Thoracic aorta (tissue), 2 donors: ENCODE measurements at places on chromosomes 1 and 21. TPM values are rescaled to one million over a fixed set of nuclear protein-coding genes. Genes with fewer than 3 reads are reported as not detected.

DNA sequence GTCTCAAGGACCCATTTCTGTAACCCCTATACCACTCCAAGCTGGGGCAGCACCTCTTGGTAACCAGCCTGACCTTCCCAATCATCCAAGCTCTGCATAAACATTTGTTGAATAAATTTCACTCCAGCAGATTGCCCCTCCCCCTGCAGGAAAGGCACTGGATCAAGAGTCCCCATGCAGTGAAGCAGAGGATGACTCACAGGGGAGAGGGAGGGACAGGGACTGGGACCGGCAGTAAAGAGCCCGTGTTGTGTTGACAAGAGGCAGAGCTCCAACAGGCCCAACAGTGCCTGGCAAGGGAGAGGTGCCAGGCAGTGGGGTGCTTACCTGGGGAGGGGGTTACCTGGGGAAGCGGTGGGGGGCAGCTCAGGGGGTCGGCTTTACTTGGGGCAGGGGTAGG lies 32.3 kb downstream of the SLC9A1 start:
- DNase-seq: peak; percentile 43
- no peaks in the 10 kb centered on the region for H3K36me3 ChIP-seq
- H3K27ac ChIP-seq: peak overlapping the region; percentile 21

DNA sequence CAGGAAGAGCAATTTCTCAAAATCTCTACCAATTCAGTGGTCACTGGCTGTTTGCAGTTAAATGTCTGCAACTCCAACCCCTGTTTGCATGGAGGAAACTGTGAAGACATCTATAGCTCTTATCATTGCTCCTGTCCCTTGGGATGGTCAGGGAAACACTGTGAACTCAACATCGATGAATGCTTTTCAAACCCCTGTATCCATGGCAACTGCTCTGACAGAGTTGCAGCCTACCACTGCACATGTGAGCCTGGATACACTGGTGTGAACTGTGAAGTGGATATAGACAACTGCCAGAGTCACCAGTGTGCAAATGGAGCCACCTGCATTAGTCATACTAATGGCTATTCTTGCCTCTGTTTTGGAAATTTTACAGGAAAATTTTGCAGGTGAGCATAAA lies 167.2 kb downstream of the CRB1 start:
- no peaks in the 10 kb centered on the region for H3K36me3 ChIP-seq
- peaks cover 14% of the 10 kb centered on the region for H3K4me1 ChIP-seq
- no peaks in the 10 kb centered on the region for H3K27me3 ChIP-seq
- no peak overlapping the region for H3K4me3 ChIP-seq
- no peak overlapping the region for H3K27ac ChIP-seq

MYOG gene
- total RNA-seq: not detected

- H3K27ac ChIP-seq: no peak overlapping the region
- no peaks in the 10 kb centered on the region for H3K27me3 ChIP-seq
- no peaks in the 10 kb centered on the region for H3K4me1 ChIP-seq
- H3K4me3 ChIP-seq: no peak overlapping the region
Measured at GRCh38 chr1:209607102-209607794, 23.7 kb downstream of the CAMK1G start.

GRCh38 chr1:22609291-22609690 lies 27.1 kb upstream of the C1QA start:
- H3K27ac ChIP-seq: no peak overlapping the region
- H3K36me3 ChIP-seq: no peaks in the 10 kb centered on the region
- no peak overlapping the region for H3K4me3 ChIP-seq
- DNase-seq: no peak
- H3K27me3 ChIP-seq: no peaks in the 10 kb centered on the region

DHRS3 gene
- total RNA-seq: 150 TPM

NFASC gene
- total RNA-seq: 29.5 TPM

- peaks cover 5% of the 10 kb centered on the region for H3K4me1 ChIP-seq
- DNase-seq: no peak
- no peaks in the 10 kb centered on the region for H3K27me3 ChIP-seq
- no peak overlapping the region for H3K27ac ChIP-seq
- no peak overlapping the region for H3K4me3 ChIP-seq
Measured at GRCh38 chr1:175317779-175318178, 125.2 kb upstream of the KIAA0040 start.

DNA sequence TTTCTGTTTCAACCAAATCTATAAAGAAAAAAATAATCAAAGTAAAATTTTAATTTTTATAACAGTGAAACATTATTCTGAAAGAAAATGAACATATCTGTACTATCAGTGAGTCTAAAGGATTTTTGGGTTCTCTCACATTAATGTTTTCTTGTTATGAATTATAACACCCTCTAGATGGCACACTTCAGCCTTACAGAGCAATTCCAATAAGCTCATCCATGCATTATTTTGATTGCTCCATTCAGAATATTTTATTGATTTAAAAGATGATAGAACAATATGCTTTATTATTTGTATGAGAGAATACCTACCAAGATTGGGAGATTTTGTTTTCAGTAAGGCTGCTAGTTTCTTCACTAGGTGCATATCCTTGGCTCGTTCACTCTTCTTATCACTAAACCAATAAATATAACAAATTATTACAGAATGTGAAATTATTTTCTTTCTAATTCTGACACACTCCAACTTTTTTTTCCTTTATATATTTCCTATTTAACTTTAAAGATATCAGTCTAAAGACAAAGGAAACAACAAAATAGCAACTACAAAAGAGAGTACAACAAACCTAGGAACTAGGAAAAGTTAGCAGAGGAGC lies 82.4 kb downstream of the RAB3GAP2 start:
- no peaks in the 10 kb centered on the region for H3K27me3 ChIP-seq
- H3K27ac ChIP-seq: no peak overlapping the region
- no peaks in the 10 kb centered on the region for H3K4me1 ChIP-seq

FCRL4 gene
- not detected for total RNA-seq

GRCh38 chr1:194517567-194517966 lies 1331.2 kb upstream of the B3GALT2 start:
- DNase-seq: no peak
- H3K4me1 ChIP-seq: no peaks in the 10 kb centered on the region
- H3K27ac ChIP-seq: no peak overlapping the region
- no peaks in the 10 kb centered on the region for H3K36me3 ChIP-seq

TRAF3IP3 gene
- total RNA-seq: 12.3 TPM

- DNase-seq: no peak
- H3K36me3 ChIP-seq: no peaks in the 10 kb centered on the region
- H3K27me3 ChIP-seq: no peaks in the 10 kb centered on the region
- H3K27ac ChIP-seq: no peak overlapping the region
- H3K4me1 ChIP-seq: no peaks in the 10 kb centered on the region
Measured at GRCh38 chr1:93919780-93920179, 10.6 kb upstream of the GCLM start.
